ENCODE measurements at places on chromosomes 4 and X.

DNA sequence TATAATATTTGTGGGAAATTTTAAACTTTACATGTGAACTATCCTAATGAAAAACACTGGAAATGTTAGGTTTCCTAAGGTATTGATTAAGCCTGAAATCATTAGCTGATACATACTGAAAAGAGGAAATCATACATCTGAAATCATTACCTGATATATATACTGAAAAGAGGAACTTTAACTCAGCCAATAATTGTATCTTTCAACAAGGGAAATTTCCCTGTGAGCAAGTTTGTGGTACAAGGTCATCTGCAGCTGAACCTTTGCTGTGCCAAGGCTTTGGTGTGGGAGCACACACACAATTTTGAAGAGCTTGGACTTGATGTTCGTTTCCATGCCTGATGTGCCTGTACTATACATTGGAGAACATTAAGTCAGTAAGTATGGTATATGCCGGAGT, 131.9 kb upstream of the USP9X start:
- DNase-seq, result no peak

DNA sequence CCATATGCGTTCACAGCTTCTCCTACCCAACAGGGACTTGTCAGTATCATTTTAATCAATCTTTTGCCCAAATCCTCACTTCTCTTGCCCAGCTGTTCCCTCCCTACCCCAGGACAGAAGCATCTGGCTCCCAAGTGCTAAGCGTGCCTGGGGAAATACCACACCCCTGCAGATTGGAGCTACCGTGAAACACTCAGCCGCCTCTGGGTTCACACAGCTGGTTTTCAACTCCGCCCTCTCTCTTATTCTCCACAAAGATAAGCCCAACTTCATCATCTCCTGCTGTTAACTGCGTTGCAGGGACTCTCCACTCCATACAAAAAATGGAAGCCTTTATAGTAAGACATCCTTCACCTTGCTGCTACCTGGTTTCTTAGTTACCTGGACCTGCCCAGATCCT, 147.3 kb upstream of the FTHL17 start:
- no peak for DNase-seq

GRCh38 chr4:73426666-73427065, 9.4 kb upstream of the AFP start:
- DNase-seq, result no peak

DNA sequence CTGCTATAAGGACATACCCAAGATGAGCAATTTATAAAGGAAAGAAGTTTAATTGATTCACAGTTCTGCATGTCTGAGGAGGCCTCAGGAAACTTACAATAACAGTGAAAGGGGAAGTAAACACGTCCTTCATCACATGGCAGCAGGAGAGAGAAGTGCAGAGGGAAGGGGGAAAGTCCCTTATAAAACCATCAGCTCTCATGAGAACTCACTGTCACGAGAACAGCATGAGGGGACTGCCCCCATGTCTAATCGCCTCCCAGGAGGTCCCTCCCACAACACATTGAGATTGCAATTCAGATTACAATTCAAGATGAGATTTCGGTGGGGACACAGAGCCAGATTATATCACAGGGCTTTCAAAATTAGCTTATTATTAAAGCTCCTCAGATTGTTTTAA, 209.5 kb upstream of the PPP3CA start:
- no peak for DNase-seq

DNA sequence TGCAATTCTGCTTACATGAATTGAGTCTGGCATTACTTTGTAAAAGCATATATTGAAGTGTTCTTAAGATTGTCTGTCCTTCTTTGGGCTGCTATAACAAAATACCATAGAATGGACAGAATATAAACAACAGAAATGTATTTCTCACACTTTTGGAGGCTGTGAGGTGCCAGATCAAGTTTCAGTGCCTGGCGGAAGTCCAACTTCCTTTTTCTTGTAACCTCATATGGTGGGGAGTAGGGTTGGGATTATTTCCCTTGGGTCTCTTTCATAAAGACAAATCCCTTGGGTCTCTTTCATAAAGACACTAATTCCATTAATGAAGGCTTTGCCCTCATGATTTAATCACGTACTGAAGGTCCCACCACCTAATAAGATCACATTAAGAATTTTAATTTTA, 199.3 kb upstream of the GRID2 start:
- no peak for DNase-seq

- no peak for DNase-seq
Measured at GRCh38 chr4:81844717-81845116, 373.0 kb upstream of the RASGEF1B start.

- no peak for DNase-seq
Measured at GRCh38 chr4:186920992-186921391, 197.3 kb upstream of the FAT1 start.

DNA sequence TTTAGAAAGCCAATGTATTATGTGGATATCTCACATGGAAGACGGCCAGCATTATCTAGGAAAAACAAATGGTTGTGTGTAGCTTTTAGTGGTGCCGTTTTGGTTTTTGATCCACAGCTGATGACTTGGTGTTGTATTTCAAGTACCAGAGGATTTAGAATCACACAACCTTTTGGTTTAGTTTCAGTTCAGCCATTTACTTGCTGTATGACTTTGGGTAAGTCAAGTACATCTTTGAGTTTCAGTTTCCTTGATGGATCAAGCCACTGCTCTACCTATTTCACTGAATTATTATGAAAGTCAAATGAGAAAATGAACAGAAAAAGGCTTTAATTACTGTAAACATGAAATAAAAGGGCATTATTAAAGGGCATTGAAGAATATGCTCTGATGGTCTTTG, 205.6 kb downstream of the ZIC3 start:
- no peak for DNase-seq

- no peak for DNase-seq
Measured at GRCh38 chr4:177229331-177229730, 80.3 kb upstream of the NEIL3 start.
